ENCODE measurements at places on chromosomes 2 and 18. TPM values are rescaled to one million over a fixed set of nuclear protein-coding genes. Genes with fewer than 3 reads are reported as not detected.
A peak's percentile ranks its signal among the peaks of the same experiment; 100 is the strongest.

The PSMA8 gene
- not detected for total RNA-seq

DNA sequence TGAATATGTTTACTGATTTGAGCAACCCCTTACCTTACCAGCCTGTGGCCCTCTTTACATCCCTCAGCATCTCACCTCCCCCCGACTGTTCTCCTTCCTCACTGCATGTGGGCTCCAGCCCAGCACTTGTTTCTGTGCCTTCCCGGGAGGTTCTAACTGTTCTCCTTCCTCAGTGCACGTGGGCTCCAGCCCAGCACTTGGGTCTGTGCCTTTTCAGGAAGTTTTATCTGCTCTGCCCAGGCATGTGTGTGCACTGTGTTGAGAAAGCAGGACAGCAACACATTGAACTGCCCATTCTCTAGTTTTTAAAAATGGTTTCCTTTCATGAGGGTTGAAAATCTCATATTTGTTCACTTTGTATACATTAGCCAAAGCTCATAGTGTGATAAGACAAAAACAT lies 158.4 kb downstream of the ATP9B start:
- no peak for DNase-seq

DNA sequence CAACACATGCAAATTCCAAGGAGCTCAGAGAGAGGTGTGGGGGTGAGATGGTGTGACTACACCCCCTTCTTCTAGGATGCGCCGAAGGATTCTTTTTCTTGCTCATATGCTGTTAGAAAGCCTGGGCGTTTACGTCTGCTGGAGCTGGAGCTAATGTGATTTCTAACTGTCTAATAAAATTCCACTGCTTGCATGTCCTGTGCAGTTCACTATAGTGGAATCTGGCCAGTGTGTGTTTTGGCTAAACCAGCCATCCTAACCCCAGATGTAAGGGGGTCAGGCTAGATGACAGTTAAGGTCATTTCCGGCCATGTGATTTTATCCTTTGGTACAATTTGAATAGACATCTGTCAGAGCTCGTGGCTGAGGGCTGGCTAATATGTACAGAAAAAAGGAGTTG lies 194.1 kb downstream of the PRKCE start:
- no peak for DNase-seq

The GPR35 gene
- total RNA-seq, result 2.6 TPM

The RIT2 gene
- total RNA-seq, result not detected

The IL1R1 gene
- 60.3 TPM for total RNA-seq

GRCh38 chr18:57803103-57803969 lies at the start of gene ATP8B1:
ATP8B1 (minus strand) TSS chr18:57803315; CDS start chr18:57731807, 71,508 bp downstream.
- peak; percentile 96 for DNase-seq

DNA sequence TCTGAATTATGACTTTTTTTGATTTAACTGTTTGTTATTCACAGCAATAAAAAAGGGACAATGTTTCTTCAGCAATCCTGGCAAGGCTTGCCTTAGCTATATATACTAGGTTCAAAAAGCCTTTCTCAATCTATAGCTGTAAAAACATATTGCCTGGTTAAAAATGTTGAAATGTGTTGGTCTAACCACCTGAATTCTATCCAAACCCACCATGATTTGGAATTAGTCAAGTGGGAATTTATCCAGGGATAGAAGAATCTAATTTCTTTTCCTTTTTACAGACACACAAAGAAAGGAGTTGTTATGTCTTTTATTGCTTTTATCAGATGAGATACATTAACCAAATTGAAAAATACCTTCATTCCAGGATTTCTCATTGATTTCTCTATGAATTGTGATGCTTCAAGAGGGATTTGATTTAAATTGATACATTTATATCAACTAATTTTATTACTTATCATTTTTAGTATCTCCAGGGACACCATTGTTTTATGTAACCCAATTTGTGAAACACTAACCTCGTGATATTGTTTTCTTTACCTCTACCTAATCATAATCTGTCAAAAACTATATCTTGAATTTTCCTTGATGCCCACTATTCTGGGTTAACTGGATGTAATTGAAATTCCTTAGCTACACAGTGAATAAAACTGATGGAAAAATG lies 88.1 kb downstream of the LRP1B start:
- DNase-seq, result no peak

DNA sequence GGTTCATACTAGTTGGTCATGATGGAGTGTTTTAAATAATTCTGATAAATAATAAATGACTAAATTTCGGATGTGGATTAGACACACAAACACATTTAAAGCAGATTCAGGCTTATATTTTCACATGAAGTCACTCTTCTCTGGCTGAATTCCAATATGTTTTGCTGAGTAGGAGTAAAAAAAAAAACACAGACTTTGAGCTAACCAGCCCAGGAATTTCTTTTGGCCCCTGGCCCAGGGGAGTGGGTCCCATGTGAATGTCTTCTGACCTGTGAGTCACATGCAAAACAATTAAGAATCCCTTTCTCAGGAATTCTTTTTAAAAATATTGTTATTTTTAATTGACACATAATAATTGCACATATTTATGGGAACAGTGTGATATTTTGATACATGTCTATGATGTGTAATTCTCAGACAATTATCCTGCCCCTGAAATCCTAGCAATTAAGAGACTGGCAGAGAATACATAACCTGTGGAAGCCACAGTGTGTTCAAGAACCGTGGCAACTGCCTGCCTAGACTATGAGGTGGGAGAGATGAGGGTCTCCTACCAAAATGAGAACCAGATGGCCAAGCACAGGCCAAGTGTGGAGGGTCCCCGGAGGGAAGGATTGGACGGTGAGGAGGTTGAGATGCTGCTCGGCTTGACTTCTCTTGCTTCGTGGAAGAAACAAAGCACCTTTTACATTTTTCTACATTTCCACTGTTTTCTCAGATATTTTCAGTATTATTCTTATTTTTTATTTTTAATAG lies 236.4 kb downstream of the PIEZO2 start:
- DNase-seq, result no peak

GRCh38 chr18:10465174-10465939 lies 10.9 kb downstream of the APCDD1 start:
- DNase-seq, result no peak

GRCh38 chr2:186868344-186868743 lies 19.4 kb upstream of the ZSWIM2 start:
- no peak for DNase-seq

The KIAA2012 gene
- total RNA-seq, result not detected

- no peak for DNase-seq
These were observed 36.6 kb upstream of the AAK1 start for GRCh38 chr2:69680001-69680675.

The LRATD1 gene
- 61.0 TPM for total RNA-seq

The NXPH2 gene
- total RNA-seq, result not detected

- DNase-seq, result no peak
These were observed 847.9 kb downstream of the ERBB4 start for GRCh38 chr2:211690736-211691135.

GRCh38 chr18:63175264-63175663 lies 144.3 kb downstream of the BCL2 start:
- no peak for DNase-seq

DNA sequence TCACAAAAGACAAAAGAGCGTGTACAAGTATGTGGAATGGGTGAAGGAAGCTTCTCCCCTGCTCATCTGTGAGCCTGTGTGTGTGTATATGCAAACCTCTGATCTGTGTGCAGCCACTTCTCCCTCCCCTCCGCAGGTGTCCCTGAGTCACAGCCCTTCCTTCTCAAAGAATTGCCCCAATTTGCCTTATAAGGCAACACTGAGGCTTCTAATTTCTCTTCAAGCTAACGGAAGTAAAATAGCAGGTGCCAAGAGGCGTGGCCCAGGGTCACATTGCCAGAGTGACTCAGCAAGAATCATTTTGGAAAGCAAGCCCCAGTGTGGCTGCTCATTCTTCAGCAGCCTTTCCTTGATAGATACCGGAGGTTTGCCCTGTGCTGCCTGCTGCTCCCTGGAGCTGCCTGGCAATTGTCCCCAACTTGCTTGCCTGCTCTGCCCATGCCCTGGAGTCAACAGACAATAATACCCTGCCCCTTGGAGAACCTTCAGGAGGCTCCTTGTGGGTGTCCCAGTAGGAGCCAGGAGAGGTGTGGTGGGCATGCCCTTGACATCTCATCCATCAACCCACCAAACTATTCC lies 37.3 kb upstream of the BMP10 start:
- DNase-seq, result peak; percentile 87

The CD226 gene
- total RNA-seq, result not detected

GRCh38 chr2:158917121-158917520 lies 51.3 kb upstream of the TANC1 start:
- no peak for DNase-seq

The AOX1 gene
- 18.3 TPM for total RNA-seq

DNA sequence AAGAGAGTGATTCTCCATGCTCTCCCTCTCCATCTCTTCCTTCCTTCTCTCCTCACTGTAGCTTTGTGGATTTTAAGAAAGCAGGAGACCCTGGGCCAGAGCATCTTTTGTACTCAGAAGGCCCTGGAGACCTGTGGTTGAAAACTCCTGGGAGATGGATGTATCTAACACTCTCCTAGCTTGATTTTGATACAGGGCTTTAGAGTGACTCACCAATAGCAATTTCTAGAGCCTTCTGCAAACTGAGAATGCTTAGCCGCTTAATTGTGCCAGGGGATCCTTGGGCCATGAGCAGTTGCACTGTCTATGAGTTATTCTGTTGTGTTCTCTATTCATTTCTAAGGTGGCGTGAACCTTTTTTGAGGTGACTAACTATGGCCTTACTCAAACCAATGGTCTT lies 17.7 kb downstream of the HOXD1 start:
- no peak for DNase-seq

DNA sequence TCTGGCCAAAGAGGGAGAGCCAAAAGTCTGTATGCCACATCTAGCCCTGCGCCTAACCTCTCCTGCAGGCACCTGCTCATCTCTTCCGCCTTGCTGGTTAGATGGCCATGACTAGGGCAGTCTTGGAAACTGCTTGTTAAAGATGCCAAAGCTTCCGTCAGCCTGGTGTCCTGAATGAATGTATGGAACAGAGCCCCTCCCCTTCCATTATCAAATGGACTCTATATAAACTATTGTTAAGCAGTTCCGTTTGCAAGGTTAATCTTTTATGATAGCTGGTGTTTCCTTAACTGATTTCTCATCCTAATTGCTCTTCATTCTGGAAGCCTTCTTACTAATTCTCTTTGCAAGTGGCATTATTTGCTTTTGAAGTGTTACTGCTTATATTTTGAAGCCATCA lies 87.1 kb downstream of the ATP9B start:
- no peak for DNase-seq

DNA sequence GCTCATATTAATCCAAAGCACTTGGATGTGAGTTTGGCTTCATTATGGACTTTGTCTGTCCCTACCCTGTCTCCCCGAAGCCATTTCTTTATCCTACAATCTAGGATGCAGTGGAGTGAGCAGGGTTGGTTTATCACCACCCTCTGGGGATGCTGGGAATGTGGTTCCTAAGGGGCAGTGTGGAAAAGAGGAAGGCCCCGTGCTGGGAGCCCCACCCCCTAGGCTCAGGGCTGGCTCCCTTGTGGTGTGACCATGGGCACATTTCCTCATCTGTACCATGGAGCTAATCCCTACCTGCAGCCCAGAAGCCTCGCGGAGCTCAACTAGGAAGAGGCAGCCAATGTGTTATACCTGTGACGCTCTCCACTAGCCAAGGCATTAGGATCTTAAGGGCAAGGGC lies 92.5 kb downstream of the TGOLN2 start:
- DNase-seq, result no peak

- DNase-seq, result no peak
These were observed 58.0 kb upstream of the DOCK10 start for GRCh38 chr2:225100269-225100668.

- DNase-seq, result no peak
These were observed 33.3 kb downstream of the NIF3L1 start for GRCh38 chr2:200922439-200922838.

DNA sequence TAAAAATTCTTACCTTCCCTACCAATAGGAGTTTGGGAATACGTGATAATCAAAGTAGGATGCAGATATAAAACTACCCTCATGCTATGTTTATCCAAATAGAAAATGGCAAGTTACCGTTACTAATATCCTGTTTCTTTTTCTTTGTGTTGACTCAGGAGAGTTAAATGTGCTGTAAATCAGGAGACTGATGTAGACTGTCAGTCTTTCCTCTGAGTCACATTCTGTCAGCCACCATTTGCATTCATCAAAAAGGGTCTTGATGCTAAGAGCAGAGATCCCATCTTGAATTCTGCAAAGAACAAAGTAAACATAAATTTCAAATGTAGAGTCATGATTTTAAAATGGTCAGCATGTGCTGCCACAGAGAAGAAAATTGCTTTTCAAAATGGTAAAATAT lies 712.8 kb downstream of the SOCS6 start:
- no peak for DNase-seq

The ARHGEF33 gene
- 0.80 TPM for total RNA-seq

GRCh38 chr2:152647552-152647951 lies 69.7 kb downstream of the PRPF40A start:
- peak; percentile 89 for DNase-seq

- peak; percentile 86 for DNase-seq
These were observed 142.6 kb upstream of the LGALSL start for GRCh38 chr2:64311191-64311910.

DNA sequence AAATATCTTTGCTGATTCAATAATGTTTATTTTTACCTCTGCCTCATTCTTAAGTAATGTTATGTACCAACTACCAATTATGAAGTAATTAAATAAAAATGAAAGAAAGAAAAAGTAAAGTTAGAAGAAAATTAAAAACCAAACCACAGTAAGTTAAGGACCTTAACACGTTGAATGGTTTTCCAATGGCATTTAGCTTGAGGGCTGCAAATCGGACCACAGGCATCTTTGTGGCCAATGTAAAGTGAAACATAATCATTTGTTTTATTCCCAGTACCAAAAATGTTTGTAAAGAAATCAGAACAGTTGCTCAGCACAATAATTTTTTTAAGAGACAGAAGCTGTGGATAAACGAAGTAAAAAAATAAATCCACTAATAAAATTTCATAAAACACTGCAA lies 1455.5 kb upstream of the ZEB2 start:
- no peak for DNase-seq

GRCh38 chr2:242040681-242041080 lies 171.2 kb downstream of the RTP5 start:
- DNase-seq, result no peak

DNA sequence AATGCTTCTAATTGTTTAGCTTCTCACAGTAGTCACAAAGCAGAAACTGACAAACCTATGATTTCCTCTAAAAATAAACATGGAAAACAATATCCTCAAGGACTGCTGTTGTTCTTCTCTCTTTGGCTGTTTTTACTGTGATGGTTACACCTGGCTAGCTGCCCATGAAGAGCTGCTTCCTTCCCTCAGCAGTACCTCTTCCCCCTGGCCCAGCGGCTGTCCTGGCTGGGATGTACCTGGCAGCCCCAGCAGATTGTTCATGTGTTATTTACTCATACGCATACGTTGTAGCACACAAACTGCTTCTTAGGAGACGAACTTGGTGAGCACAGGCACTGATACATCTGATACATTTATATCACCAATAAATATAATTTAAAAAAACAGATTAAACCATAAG lies 27.4 kb downstream of the NEMP2 start:
- DNase-seq, result no peak

- no peak for DNase-seq
These were observed 449.8 kb downstream of the NRXN1 start for GRCh38 chr2:50582164-50582563.

All from lower leg skin (tissue), 4 donors.